ENCODE measurements at places on chromosomes 7 and 10.

DNA sequence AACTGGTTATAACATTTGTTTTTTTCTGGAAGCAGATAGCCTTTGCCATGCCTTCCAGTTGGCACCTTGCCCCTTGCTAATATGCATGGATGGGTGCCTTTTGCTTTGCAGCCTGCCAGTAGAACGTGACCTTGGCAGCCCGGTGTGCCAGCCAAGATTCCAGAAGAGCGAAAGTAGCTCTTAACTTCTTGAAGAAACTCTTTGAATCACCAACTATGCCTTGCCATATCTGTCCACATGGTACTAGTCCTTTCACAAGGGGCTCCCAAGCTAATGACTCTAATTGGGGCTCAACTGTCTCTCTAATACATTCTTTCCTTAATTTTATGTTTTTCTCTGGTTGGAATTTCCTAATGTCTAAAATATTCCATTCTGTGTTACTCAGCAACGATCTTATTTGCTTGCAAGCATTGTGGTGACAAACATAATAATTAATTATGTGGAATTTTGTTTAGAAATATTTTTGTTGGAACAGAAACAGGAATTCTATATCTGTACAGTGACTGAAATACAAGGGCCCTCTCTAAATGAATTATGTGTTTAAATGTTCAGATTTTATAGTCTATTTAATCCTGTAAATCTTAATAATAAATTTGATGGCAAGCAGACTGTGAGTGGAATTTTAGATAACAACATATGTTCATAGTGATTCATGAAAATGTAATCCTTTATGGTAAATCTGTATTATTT is 45.8 kb downstream of the HDAC9 start:
- no peak for DNase-seq

DNA sequence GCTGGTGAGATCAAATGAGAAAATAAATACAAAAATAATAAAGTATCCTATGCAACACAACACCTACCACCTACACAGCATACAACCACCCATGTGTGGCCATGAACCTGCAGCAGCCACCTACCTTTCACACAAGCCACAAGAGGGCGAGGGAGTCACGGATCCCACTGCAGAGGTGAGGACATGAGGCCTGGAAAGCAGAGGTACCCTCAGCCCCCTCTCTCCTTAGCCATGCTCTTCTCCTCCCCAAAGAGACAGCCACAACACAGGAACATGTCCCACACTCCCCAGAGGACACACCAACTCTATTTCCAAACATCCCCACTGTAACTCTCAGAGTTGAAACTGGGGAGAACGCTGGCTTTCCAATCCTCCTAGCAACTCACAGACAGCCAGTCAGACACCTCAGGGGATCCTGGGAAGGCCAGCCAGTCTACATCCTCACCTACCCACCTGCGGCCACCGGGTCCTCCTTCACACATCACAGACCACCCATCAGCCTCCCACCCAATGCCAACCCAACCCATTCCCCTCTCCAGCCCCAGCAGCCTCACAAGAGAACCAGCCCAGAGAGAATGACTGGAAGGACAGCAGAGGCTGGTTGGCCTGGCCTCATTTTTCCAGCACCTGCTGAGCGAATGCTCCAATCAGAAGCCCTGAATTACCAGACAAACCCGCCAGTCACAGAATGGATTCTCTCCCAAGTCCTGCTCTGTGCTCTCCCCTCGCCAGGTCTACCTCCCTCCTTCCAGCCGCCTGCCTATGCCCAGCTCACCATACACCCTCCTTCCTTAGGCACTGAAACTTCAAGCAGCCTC is 18.4 kb downstream of the DLG5 start:
- no peak for DNase-seq

- DNase-seq, result no peak
Observed at GRCh38 chr10:129756912-129757901, 206.9 kb downstream of the EBF3 start.

DNA sequence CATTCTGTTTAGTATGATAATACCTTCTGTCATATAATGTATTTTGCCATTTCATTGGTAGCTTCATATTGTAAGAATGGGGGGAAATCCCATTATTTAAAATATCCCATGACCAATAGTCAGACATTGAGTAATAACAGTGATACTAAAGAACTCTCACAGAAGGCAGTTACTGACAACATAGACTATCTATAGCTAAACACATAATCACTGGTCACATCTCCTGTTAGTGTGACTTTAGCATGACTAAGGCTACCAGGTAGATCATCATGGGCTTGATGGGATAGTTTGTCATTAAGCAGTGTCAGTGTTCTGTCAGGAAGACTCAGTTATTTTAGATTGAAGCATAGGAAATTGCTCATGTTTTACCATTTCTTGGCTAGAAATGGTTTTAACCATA is 16.4 kb downstream of the OPN1SW start:
- no peak for DNase-seq

DNA sequence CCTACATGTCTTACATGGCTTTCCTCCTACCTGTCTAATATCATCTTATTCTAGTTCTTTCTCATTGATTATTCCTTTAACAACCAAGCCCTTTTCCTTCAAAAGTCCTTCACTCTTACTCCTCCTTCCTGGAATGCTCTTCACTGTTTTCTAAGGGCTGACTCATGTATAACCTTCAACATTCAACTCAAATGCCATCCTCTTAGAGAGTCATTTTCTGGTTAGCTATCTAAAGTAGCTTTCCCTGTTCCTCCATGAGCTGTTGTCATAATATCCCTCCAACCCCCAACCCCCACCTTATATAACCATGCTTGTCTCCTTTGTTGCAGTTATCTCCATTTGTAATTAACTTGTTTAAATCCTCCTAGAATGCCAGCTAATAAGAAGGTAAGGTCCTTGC is 286.8 kb downstream of the ADK start:
- DNase-seq, result no peak

DNA sequence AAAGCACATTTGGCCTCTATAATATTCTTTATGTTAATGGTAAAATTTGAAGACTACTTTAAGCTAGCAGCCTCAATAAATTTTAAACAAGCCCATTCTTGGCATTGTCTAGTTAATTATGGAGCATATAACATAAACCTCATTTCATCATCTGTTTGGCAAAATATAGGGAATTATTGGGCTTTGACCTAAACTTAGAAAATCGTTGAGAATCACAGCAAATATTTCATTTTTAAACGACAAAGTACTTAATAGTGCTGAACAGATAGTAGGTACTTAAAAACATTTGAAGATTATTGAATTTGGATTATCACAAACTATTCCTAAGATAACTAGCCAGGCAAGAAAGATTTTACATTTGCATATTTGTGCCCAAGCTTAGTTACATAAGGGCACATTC is 73.4 kb downstream of the AGMO start:
- DNase-seq, result no peak

DNA sequence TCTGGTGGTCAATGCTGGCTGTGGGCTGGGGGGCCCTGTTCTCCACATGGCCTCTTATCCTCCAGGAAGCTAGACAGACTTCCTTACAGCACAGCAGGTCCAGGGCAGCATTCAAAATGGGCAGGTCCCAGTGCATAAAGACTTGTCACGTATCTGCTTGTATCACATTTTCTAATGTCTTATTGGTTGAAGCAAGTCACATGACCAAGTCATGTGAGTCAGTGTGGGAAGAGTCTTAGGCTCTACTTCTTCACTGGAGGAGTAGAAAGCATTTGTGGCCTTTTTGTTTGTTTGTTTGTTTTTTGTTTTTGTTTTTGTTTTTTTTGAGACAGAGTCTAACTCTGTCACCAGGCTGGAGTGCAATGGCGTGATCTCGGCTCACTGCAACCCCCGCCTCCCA is 104.7 kb downstream of the COL13A1 start:
- DNase-seq, result no peak

- DNase-seq, result no peak
Observed at GRCh38 chr10:125114761-125115391, 45.5 kb downstream of the CTBP2 start.

GRCh38 chr10:69883310-69884023 is 81.8 kb downstream of the COL13A1 start:
- no peak for DNase-seq

- DNase-seq, result peak; percentile 94
Observed at GRCh38 chr7:901388-902154, 25.2 kb downstream of the GET4 start.

DNA sequence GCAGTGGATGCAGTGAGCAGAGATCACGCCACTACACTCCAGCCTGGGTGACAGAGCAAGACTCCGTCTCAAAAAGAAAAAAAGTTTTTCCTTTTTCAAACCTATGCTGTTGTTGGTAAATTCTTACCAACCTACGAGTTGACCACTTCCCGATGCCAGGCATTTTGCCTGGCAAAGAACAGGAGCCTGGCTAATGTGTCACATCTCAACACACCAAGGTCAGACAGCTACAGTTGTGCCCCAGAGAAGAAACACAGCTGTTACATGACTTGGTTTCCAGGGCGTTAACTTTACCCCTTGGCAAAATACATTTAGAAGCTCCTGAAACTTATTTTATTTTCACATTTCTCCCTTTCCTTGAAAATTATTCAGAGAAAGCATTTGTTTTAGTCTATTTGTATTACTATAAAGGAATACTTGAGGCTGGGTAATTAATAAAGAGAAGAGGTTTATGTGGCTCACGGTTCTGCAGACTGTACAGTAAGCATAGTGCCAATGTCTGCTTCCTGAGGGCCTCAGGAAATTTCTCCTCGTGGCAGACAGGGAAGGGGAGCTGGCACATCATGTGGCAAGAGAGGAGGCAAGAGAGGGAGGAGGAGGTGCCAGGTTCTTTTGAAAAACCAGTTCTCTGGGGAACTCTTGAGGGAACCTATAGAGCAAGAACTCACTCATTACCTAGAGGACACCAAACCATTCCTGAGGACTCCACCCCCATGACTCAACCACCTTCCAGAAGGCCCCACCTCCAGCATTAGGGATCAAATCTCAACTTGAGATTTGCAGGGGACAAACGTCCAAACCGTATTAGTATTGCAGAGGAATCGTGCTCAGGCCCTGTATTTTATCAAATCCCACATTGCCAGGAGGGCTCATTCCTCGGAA is 83.3 kb downstream of the PAXIP1 start:
- DNase-seq, result no peak
